ENCODE measurements at places on chromosomes 13 and 19. TPM values are rescaled to one million over a fixed set of nuclear protein-coding genes. Genes with fewer than 3 reads are reported as not detected.
A peak's percentile ranks its signal among the peaks of the same experiment; 100 is the strongest.

GRCh38 chr19:50708179-50708879 is 11.3 kb downstream of the SHANK1 start:
- no peak for DNase-seq

DNA sequence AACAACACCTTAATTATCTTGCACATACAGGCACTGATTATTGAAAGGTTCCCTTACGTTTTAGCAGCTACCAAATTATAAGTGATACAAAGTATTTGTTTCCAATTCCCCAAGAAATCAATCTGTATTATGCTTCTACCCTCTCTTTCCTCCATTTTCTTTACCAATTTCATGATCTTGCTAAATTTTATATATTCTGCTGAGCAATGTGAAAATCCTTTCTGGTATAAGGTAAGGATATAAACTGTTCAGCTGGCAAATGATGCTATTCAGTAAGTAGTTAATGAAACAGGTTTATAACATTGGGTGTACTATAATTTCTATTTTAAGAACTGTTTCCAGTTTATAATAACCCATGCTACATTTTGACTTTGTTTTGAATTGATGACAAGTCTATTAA is 985 bp upstream of the EEF1AKMT1 start:
- DNase-seq = no peak

GRCh38 chr19:15672580-15673175 is at the start of gene CYP4F12:
Gene CYP4F12, plus strand, starts transcription at chr19:15673087. Its CDS starts 443 bp downstream, at chr19:15673530.
- DNase-seq = no peak

The FGF21 gene
- not detected for total RNA-seq

DNA sequence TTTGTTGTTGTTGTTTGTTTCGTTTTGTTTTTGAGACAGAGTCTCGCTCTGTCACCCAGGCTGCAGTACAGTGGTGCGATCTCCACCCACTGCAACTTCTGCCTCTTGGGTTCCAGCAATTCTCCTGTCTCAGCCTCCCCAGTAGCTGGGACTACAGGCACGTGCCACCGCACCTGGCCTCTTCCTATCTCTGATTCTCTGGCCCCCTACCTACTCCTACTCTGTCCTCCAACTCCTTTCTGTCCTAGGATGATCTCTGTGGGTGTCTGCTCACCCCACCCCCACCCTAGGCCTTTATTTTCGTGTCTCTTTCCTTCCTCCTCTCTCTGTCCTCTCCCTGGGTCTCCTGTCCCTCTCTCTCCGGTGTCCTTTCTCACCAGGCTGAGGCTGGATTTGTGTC is 1.2 kb downstream of the PIH1D1 start:
- no peak for DNase-seq

DNA sequence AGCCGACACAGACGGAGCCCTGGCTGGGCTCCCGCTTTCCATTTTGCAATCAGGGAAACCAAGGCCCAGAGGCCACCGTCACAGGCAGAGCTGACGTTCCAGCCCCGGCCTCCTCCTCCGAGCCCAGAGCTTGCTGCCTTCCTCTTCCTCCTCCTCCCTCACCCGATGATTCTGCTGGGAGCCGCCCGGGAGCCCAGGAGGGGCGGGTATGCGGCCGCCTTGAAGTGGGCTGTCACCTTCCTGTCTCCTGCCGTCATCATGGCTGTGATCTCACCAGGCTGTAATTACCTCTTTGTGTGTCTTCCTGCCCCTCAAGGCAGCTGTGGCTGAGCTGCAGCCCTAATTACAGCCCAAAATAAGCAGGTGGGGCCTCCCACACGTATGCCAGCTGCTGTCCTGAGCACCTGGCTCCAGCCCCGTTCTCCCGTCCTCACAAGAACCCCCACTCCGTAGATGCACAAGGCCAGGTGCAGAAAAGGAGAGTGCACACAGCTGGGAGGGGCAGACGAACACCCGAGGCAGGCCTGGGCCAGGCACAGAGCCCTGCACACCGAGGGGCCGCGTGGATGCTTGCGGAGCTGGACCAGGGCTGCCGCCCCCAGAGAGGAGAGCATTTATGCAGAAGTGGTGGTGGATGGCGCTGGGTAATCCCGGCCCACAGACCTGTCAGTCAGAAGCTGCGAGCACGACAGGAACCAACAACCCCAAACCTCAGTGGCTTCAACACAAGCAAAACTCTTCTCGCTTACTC is 4.0 kb downstream of the TPGS1 start:
- DNase-seq = peak; percentile 78

- DNase-seq = no peak
Measured at GRCh38 chr19:11138601-11139300, 16.8 kb downstream of the SPC24 start.

DNA sequence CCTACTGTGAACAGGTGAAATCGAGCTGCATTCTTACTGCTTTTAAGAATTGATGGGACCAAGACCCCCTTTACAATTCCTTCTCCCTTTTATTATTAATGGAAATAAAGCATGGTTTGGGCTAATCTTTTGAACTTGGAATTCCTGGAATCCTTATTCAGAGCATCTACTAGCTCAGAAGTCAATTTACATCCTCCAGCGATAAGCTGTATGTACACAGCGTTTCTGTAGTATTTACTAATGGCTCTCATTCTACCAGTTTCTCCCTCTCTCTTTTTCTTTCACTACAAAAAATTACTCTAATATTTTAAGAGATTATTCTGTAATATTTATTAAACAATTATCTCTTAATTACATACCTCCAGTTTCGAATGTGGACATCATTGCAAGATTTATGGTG is 31.5 kb downstream of the FREM2 start:
- no peak for DNase-seq

DNA sequence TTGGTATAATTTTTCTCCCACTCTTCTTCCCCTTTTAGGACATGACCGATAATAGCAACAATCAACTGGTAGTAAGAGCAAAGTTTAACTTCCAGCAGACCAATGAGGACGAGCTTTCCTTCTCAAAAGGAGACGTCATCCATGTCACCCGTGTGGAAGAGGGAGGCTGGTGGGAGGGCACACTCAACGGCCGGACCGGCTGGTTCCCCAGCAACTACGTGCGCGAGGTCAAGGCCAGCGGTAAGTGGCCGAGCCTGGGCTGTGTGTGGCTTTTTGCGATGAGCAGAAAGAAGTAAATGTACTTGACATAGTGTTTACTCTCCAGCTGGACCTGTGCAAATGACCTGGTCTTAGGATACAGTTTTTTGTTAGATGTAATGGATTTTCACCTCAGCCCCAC is 102.5 kb downstream of the ARHGEF7 start:
- DNase-seq = no peak

- DNase-seq = no peak
Measured at GRCh38 chr13:40343550-40344269, 322.7 kb downstream of the FOXO1 start.

DNA sequence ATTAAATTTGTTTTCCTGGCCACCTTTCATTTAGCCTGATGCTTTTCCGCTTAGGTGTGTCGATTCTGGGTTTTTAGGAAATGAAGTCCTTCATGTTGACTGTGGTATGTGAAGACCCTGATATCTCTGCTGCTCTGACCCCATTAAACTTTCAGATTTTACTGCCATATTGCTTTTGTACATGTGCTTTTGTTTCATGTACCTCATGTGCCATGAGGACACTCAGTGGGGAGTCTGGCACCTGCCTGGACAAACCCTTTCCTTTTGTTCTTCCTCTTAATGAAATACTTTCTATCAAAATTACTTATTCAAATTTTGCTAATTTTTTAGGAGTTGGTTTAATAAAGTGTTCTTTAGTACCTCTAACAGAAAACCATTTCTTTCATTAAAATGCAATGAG is 774.8 kb downstream of the GPC5 start:
- DNase-seq = no peak

GRCh38 chr13:29885989-29886388 is 35.6 kb upstream of the UBL3 start:
- DNase-seq = no peak

The GADD45B gene
- total RNA-seq = 84.5 TPM

The ANKRD24 gene
- total RNA-seq = 2.8 TPM

GRCh38 chr19:39941151-39941550 is 6.7 kb upstream of the FCGBP start:
- DNase-seq = no peak

The NUFIP1 gene
- 8.0 TPM for total RNA-seq

The PLIN5 gene
- 0.81 TPM for total RNA-seq

DNA sequence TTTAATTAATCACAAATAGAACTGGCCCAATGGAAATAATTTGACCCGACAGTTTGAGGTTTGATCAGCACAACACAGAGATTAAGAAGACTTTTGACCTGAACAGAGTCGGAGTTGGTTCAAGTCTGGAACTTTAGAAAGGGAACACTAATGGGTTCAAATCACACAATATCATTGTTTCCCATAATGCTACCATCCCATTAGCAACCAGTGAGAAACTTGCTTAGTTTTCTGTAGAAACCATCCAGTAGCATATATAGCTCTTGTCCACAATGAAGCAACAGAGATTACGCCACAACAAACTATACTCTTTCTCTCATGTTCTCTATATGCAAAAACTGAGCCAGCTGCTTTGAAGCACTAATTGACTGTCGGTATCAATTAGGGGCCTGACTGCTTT is 376.9 kb upstream of the SPRY2 start:
- no peak for DNase-seq

The PTBP1 gene
- 515 TPM for total RNA-seq

GRCh38 chr13:48178126-48178525 is 54.9 kb upstream of the ITM2B start:
- DNase-seq = no peak

- DNase-seq = no peak
Measured at GRCh38 chr13:94622344-94622743, 20.7 kb downstream of the GPR180 start.

DNA sequence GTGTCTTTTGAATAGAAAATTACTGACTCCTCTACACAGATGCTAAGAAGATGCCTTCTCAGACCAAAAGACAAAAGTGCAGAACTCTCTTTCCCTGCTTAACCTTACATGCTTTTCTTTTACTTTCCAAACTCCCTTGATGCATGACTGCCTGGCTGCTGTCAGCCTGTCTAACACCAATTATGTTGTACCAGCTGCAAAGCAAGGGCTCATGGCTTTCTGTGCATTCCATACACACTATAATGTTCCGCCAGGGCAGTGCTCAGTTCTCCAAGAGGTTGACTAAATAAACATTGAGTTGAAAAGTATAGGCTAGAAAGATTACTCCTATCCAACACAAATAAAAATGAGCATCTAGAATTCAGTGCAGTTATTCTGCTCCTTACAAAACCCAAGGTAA is 330.4 kb upstream of the NBEA start:
- DNase-seq = no peak

- DNase-seq = peak; percentile 68
Measured at GRCh38 chr19:47280183-47280797, 5.6 kb downstream of the INAFM1 start.

The PROZ gene
- not detected for total RNA-seq

GRCh38 chr13:35530581-35530980 is 54.1 kb upstream of the MAB21L1 start:
- no peak for DNase-seq

- no peak for DNase-seq
Measured at GRCh38 chr13:101433895-101434294, 17.6 kb upstream of the NALCN start.

DNA sequence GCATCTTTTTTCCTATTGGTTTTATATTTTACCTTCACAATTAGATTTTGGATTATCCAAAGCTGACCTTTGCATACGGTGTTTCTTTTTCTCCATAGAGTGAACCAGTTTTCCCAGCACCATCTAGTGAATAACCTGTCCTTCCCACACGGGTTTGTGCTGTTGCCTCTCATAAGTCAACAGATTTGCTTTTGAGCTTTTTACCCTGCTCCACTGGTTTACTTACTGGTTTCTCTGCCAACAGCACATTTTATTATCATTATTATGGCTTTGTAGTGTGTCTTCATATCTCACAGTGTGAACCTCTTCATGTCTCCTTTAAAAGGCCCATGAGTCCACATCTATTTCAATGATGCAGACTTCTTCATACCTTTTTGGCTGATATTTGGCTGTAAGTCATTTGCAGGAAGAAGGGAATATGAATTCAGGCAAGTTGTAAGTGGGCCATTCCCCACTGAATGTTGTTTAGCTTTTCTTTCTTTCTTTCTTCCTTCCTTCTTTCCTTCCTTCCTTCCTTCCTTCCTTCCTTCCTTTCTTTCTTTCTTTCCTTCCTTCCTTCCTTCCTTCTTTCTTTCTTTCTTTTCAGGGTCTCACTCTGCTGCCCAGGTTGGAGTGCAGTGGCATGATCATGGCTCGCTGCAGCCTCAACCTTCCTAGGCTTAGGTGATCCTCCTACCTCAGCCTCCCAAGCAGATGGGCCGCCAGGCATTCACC is 86.8 kb downstream of the TM9SF2 start:
- no peak for DNase-seq

The HIPK4 gene
- total RNA-seq = not detected

The NDFIP2 gene
- total RNA-seq = 124 TPM

GRCh38 chr13:42239644-42240043 is 32.3 kb upstream of the AKAP11 start:
- no peak for DNase-seq

DNA sequence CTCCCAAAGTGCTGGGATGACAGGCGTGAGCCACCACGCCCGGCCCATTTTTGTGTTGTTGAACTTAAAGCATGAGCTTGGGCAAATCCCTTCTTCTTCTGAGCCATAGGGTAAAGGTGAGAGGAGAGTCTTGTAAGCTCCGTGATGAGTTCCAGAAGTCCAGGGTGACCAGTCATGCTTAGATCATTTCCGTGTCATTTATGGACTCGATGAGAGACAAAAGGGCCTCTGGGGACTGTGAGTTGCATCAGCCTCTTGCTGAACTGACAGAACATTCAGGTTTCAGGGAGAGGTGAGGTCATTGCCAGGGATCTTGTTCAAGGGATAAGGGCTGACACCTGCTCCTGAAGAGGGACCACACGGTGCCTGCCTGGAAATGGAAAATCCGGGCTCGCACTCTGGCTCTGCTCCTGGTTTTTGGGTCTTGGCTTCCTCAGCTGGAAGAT is 53.6 kb downstream of the GADD45B start:
- no peak for DNase-seq

DNA sequence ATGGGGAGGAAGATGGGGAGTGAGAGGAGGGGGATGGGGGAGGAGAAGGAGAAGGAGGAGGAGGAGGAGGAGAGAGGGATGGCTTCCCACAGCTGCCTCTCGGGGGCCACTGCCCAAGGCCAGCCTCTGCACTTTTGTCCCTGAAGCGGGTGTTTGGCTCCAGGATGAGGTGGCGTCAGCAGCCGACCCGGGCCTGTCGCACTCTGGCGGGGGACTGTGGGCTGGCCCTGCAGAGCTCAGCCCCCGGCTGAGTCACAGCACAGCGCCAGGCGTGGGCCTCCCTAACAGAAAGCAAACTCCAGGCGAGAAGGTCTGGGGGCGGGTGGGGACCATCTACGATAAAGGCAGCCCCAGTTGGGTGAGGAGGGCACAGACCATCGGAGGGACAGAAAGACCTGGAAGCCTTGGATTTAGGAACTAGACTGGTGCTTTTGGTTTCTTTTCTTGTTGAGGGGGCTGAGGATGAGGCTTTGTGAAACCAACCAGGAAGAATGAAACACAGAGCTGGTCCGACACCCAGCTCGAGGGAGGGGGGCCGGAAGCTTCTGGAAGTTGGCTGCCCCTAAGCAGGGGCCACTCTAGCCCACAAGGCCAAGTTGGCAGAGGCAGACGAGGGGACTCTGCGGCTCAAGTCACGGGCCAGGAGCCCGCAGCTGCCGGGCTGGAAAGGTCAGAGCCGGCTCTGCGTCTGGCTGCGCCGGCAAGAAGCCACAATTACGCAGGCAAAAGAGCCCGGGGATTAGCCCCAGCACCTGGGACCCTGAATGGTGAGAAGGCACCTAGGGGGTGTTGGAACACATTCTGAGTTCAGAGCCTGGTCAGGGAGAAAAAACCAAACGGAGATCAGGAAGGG is 18.2 kb downstream of the LSM4 start:
- peak; percentile 89 for DNase-seq

All from activated T-cell treated with anti-CD3 and anti-CD28 coated beads, Interleukin-2, amount 50 U/mL, for 72 hours (primary cell).